ENCODE measurements at places on chromosomes 5 and 9. TPM values are rescaled to one million over a fixed set of nuclear protein-coding genes. Genes with fewer than 3 reads are reported as not detected.

The CDH10 gene
- total RNA-seq: not detected

- DNase-seq: no peak
These were observed 19.2 kb downstream of the RNF145 start for GRCh38 chr5:159190170-159190569.

- DNase-seq: no peak
These were observed 153.3 kb upstream of the ERCC6L2 start for GRCh38 chr9:95722141-95722540.

The DIMT1 gene
- total RNA-seq: 24.8 TPM

The LCN1 gene
- not detected for total RNA-seq

DNA sequence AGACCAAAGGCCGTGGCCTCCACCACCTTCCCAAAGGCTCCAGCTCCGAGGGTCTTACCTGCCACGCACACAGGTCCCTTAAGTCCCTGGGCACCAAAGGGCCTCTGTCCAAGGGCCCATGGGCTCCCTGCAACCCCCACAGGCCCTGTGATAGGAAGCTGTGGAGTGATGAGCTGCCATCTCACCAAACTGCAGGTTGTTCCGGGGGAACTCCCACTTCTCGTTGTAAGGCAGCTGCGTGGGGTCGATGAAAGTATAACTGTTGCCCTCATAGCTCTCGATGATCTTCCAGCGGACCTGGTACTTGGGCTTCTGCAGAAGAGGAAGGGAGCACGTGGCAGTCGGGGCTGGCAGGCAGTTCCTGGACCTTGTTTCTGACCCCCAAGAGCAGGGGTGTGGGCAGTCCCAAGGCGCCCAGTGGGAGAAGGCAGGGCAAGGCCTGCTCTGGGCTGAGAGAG, 24.8 kb downstream of the CSF1R start:
- no peak for DNase-seq

GRCh38 chr5:151128817-151129216, 28.8 kb downstream of the ANXA6 start:
- DNase-seq: no peak

- DNase-seq: no peak
These were observed 1.4 kb downstream of the NCS1 start for GRCh38 chr9:130173666-130173983.
